ENCODE measurements at places on chromosomes 3 and 15.

GRCh38 chr15:70437882-70438451, 325.4 kb downstream of the UACA start:
- no peak for DNase-seq

DNA sequence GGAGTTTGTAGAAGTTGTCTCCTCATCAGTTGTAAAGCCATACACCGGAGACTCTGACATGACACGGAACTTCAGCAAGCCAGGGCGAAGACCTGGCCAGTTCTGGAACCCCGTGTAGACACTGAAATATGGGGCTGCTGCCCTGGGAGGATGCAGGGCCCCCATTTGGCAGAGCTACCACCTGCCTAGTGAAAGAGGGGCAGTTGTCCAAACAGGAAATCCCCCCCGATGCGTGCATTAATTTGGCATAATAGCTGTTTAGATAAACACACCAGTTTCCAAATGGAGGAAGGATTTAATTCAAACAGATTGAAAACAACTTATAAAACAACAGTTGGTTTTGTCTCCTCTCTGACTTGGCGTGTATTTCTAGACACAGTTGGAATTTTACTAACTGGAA, 357.2 kb downstream of the GABRG3 start:
- no peak for DNase-seq

- DNase-seq: no peak
Measured at GRCh38 chr3:130537673-130538304, 20.8 kb downstream of the COL6A6 start.

GRCh38 chr3:109165905-109166304, 29.4 kb downstream of the C3orf85 start:
- no peak for DNase-seq

DNA sequence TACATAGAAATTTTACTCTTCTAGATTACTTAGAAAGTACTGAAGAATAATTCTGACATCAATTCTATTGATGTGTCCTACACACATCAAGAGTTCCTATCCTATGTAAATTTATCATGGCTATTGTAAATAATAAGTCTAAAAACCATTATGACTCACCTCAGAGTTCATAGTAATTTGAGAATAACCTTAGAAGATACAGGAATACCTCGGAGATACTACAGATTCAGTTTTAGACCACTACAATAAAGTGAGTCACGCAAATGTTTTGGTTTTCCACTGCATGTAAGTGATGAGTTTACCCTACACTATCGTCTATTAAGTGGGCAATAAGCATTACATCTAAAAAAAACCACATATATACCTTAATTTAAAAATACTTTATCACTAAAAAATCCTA, 74.8 kb downstream of the NR1I2 start:
- DNase-seq: no peak

DNA sequence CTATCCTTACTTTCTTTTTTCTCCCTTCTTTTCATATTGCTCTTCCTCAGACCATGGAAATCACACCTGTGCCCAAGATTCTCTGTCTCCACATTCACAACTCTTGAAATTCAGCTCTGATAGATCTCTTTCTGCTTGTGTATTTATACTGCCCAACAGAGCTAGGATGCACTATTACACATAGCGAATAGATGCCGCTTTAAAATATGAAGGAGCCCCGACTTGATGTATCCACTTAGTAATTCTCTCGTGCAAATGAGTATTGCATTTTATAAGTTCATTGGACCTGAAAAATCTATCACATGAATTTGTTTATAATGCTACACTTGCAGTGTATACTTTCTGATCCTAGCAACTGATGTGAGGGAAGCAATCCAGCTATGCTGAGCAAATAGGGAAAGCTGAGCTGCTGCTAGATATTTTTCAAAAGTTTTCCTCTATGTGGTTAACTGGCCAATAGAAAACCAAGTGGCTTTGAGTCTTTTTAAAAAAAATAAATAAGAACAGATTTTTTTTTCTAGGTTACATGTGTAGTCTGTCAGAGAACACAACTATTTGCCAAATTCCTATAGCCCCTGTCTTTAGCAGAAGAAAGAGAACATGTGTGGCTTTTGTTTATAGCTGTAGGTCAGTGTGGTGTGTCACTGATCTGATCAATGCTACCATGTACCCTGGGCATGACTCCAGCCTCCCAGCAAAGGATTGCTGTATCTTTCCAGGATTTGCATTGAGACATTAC, 64.3 kb upstream of the LEKR1 start:
- no peak for DNase-seq

- DNase-seq: no peak
Measured at GRCh38 chr15:100220058-100220768, 121.6 kb downstream of the ADAMTS17 start.

- no peak for DNase-seq
Measured at GRCh38 chr3:141174674-141175073, 57.0 kb upstream of the PXYLP1 start.

DNA sequence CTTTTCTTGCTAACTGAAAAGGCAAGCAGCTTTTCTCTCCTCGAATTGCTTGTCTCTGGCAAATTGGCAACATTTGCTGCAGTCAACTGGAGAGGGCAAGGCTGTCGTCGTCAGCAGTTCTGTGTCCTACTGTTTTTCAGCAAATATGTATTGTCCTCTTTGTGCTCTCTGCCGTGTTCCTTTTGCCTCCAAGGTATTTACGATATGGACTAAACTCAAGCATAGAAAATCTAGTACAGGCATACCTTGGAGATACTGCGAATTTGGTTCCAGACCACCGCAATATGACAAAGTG, 558 bp upstream of the SLC30A4 start:
- peak; percentile 30 for DNase-seq

DNA sequence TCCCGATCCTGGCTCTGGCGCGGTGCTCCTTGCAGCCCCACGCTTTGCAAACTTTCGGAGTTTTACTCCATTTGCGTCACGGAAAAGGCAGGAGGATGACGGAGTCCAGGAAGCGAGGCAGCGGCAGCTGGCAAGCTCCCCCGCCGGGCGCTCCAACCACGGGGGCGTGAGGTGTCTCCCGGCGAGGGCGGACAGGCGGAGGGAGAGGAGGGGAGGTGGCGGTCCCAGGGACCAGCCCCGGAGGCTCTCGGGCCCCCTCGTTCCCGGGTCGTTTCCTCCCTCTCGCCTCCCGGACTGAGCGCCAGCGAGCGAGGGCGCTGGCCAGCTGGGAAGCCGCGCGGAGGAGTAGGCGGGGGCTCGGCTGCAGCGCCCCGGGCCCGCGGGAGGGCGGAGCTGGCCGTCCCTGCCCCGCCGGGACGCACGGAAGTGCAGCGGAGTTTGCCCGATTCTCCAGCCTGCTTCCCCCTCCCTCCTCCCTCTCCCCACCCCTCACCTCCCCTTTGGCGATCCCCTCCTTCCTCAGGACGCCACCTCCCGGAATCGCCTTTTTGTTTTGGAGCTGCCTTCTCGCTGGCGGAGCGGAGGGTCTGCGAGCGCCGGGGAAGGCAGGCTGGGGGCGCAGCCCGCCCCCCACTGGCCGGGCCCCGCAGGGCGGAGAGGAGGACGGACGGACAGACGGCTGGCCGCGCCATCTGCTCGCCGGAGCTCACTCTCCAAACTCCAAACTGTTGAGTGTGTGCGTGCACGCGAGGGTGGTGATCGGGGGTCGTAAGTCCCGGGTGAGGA, at the start of gene SNX33:
Gene SNX33 (plus strand): TSS at position 543 of the 786 bp plus-strand sequence. CDS start 1,191 bp downstream, outside the sequence.
- peak; percentile 8 for DNase-seq

DNA sequence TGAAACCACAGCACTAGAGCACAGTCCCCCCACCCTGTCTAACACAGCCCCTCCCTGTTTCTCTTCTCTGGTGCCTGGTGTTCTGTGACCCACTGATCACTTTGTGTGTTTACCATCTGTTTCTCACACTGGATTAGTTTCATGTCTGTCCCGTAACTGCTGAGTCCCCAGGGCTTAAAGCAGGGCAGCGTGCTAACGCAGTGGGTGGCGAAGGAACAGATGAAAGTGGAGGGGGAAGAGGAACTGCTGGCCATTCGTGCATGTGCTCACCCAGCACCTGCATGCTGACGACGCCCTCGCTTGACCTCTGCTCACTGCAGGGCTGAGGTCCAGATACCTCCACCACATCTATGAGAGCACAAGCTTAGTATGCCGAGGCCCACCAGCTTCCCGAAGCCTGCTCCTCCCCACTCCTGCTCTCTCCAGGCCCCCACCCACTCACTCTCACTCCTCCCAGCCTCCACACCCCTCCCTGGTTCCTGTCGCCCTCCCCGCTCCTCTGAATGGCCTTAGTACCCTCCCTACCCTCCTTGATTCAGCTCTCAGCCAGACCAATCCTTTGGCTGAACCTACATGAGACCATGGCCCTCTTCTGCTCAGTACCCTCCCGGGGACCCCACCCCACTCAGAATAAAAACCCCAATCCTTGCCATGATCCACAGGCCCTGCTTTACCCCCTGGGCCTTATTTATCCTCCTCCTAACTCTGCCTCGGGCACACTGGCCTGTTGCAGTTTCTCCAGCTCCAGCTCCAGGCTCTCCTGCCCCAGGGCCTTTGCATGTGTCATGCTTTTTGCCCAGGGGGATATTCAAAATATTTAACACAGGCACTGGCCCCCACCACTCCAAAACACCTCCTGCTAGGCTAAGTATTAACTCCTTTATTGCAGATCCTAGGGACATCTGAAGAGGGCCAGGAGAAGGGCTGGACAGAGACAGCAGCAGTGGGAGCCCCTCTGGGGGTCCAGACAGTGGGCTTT, 15.1 kb upstream of the IQSEC1 start:
- no peak for DNase-seq

DNA sequence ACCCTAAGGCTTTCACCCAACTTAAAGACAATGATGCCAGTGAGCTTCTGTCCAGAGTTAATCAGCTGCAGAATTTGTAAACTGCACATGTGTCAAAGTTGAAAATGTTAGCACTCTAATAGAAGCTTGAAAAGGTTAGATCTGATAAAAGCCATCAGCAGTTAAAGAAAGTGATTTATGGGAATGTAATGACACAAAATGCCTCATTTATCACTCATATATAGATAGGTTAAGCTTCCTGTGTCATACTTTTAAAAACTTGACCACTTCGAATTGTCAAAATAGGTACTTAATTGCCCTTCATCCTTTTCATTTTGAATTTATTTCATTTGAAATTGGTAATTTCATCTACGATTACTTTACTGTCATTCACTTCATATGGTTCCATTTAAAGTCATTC, 151.6 kb downstream of the CDIN1 start:
- DNase-seq: no peak

DNA sequence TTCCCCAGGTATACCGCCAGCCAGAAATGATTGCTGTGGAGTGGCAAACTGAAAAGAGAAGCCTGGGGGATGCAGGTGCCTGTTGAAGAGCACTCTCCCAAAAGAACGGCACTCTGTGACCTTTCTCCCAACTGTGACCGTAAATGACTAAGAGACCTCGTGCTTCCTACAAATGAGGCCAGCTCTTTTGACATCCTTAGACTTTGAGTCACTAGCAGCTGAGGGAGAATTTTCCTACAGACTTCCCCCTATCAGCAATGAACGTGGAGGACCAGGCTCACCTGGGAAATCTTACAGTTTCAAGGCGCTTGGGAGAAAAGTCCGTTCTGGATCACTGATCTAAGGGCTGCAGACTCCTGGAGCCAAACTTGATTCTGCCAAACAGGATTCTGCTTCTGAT, 8.6 kb downstream of the AQP9 start:
- no peak for DNase-seq

GRCh38 chr3:111285694-111286093, 214.1 kb downstream of the NECTIN3 start:
- no peak for DNase-seq

- peak; percentile 82 for DNase-seq
Measured at GRCh38 chr3:183220828-183221227, 32.2 kb upstream of the B3GNT5 start.

GRCh38 chr3:124579641-124580040, 150.6 kb upstream of the UMPS start:
- no peak for DNase-seq

DNA sequence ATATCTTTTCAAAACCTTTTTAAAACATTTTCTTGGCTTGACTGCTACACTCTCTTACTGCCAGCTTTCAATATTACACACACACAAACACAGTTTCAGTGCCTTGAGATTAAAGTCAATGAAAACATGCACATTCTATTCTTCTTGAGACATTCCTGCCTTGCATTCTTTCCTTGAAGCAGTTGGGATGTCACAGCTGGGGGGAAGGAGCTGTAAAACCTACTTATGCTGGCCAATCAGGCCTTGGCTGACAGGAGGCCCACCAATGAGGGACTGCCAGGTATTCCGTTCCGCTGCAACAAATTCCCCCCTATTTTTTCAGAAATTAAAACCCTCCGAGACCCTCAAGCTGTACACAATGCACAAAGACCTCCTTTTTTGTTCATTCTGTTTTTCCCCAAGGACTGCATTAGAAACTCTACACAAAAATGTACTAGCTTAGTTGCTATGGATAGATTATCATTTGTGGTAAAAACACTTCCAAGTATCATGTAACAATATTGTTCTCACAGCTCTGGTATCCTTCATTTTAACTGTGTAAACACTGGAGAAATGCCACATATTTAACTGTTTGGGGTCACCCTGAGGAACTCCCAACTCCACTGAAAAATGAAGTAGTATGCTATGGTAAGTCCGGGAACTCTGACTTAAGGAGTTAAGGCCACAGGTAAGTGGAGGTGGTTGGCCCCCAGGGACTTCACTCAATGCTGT, 18.5 kb downstream of the FSTL1 start:
- DNase-seq: no peak

DNA sequence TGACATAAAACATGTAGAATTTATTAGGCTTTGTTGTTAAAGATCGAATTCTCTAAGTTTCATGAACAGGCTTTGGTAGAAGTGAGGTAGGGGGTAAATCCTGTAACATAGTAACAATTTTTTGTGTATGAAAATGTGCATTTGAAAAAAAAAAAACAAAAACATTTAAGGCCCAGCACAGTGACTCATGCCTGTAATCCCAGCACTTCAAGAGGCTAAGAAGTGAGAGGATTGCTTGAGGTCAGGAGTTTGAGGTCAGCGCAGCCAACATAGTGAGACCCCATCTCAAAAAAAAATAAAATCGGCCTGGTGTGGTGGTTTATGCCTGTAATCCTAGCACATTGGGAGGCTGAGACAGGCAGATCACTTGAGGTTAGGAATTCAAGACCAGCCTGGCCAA, 26.8 kb upstream of the PPP4R2 start:
- DNase-seq: no peak

DNA sequence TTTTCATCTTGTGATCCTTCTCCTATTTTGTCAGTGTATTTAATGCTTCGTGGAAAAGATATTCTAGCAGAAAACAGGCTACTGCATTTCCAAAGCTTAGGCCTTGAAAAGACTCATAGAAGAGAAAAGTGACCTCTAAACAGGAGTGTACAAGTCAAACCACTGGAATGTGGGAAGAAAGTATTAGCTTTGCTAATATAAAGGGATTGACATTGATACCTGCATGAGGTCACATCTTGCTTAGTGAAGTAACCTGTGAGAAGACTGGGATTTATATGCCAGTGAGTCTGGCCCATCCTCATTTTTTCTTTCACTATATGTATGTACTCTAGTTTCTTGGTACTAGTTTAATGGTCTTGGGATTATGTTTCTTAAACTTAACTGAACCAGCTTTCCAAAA, 132.9 kb upstream of the TMC3 start:
- no peak for DNase-seq

GRCh38 chr15:82543160-82543559, 2.9 kb upstream of the RPS17 start:
- DNase-seq: no peak
